ENCODE measurements at places on chromosomes 1 and 21.
A peak's percentile ranks its signal among the peaks of the same experiment; 100 is the strongest.

DNA sequence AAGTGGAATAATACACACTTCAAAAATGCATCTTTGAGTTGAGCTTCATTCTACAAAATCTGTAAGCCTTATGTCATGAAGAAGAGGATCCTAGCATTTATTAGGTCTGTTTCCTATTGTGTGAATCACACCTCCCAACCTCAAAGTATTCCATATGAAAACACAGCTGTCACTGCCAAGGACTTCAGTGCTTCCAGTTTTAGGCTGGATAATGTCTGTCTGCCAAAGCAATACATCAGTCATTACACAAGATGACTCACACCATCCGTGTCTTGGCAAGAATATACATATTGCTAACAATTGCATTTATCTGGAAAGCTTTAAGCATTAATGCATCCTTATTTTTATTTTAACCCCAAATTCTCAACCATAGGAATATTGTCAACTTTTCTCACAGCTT lies 125.7 kb upstream of the TMPRSS15 start:
- no peak for DNase-seq

DNA sequence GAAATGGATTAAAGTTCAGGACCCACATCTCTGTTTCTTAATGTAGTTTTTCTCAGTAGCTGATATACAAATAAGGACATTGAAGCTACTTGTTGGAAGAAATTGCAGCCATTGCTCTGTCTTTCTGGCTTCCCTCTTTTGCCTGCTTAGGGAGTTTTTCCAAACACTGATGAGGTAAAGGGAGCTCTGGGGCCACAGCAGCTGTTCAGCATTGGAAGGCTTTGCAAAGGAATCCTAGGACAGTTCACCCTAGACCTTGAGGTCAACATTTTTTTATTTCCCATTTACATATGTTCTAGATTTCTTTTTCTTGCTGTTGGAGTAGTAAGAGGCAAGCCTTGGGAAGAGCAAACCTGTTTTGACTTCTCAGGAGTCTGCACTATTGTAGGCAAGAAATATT lies 126.9 kb upstream of the PLPPR5 start:
- no peak for DNase-seq

- DNase-seq: no peak
These were observed 51.2 kb upstream of the TNR start for GRCh38 chr1:175794586-175794985.

DNA sequence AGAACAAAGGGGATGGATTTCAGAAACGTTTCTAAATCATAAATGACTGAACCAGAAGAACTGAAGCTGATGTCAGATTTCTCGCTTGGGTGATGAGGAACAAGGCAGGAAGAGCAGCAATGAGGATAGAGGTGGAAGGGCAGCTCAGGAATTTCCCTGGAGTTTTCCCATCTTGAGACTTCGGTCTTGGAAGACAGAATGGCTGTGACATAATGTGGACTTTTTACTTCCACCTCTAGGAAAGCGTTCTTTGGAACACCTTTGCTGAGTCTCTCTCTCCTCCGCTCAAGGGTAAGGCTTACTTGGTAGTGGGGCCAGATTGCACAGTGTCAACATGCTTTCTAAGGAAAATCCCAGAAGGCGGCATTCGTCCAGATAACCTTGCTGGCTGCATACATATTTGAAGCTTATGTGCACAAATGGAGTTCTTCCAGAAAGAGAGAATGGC lies 36.6 kb downstream of the DEGS1 start:
- no peak for DNase-seq

DNA sequence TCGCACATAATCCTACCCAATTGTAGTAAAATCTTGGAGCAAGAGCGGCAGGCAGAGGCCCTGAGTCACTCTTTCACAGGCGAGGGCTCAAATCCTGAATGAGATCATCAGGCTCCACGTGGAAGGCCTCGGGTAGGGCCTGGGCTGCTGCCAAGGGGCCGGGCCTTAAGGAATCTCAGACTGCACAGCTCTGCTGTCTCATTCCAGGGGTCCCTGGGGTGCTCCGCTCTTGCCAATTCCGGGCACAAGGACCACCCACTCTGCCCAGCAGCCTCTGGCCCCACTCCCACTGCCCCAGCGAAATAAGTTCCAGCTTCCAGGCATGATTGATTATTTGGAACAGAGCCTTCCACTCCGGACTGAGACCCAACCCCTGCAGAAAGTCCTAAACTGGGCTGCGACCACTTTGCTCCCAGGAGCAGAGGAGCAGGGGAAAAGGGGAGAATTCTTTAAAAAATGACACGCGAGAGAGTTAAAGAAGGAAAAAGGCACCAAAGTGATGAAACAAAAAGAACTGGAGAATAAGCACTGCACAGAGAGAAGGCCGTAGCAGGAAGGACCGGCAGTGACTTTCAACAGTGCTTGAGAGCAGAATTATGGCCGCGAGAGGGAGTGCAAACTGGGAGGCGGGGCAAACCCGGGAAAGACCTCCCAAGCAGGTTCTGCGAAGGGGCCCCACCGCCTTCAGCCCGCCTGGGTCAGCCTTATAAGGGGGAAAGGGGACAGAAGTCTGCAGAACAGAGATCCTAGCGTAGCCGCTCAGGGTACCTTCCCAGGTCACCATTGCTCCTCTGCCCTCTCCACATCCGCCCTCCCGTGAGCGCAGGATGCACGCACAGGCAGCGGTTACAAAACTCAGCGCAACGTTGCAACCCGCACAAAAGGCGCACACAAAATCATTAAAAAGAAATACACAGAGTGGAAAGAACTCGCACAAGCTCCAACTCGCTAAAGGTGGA lies 2.0 kb downstream of the ADAMTS1 start:
- no peak for DNase-seq

DNA sequence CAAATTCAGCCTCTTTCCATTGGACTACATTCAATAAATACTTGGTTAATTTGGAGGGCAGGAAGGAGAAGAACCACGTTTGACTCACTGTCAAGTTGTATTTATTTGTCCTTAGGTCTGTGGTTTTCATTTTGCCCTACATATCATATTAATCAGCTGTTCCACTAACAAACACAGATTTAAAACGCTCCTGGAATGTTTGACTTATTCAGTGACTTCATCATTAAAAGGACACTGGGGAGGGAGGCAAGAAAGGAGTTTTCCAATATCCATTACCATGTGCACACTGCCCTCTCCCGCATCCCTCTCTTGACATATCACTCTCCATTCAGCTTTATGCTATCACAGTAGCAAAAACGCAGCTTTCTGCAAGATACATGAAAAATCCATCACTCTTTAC lies 98.2 kb upstream of the C1orf87 start:
- DNase-seq: no peak

GRCh38 chr21:36162631-36163030 lies 6.0 kb downstream of the DOP1B start:
- no peak for DNase-seq

DNA sequence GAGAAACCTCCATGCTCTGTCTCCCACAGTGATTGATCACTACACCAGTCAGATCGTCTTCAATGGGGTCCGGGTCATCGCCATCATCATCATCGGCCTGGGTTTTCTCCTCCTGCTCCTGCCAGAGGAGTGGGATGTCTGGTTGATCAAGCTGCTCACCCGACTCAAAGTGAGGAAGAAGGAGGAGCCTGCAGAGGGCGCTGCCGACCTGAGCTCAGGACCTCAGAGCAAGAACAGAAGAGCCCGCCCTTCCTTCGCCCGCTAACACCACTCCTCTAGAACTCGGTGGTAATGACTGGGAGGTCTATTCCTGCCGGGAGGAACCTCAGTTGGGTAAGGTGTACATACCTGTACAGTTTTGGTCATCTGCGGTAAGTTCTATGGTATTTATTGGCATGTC lies 50.3 kb upstream of the COA6 start:
- peak; percentile 69 for DNase-seq

DNA sequence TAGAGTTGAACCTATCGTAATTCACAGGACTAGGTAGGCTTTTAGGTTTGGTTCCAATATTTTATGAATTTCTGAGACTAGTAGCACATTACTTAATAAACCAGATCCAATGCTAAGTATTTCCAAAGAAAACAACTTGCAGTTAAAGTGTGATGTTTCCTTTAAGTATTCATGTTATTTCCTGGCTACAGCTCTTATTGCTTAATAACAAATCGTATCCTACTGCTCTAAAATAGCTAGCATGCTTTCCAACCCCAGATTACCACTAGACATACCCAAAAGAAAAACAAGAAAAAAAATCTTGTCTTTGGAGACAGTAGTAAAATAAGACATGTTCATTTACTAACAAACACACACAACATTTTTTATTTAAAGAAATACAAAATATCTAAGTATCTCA lies 898 bp downstream of the KRTAP27-1 start:
- DNase-seq: no peak

GRCh38 chr1:58815686-58816071 lies 31.8 kb upstream of the JUN start:
- no peak for DNase-seq

GRCh38 chr1:4108758-4109627 lies 208.9 kb upstream of the C1orf174 start:
- no peak for DNase-seq

DNA sequence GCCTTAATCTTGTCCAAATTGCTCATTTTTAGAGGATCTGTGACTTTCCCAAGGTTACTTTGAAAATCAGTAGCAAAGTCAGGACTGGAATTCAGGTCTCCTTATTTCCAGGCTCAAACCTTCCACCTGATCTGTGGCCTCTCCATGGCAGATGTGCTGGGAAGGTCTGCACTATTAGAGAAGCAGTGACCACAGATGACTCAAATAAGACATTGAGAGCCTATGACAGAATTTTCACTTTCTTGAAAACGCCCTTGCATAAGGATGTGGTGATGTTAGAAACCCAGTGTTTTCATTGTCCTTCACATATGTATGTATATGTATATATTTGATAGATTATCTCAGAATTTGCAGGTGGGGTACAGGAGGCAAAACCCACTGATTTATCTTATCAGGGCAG lies 45.3 kb downstream of the TTC39A start:
- no peak for DNase-seq
